ENCODE measurements at places on chromosomes 4 and X.

GRCh38 chr4:122959981-122960610 is 37.7 kb upstream of the NUDT6 start:
- DNase-seq, result no peak

- DNase-seq, result no peak
Observed at GRCh38 chr4:76960014-76960413, 10.5 kb downstream of the SEPTIN11 start.

GRCh38 chr4:56723201-56723605 is 42.1 kb upstream of the HOPX start:
- peak; percentile 47 for DNase-seq

DNA sequence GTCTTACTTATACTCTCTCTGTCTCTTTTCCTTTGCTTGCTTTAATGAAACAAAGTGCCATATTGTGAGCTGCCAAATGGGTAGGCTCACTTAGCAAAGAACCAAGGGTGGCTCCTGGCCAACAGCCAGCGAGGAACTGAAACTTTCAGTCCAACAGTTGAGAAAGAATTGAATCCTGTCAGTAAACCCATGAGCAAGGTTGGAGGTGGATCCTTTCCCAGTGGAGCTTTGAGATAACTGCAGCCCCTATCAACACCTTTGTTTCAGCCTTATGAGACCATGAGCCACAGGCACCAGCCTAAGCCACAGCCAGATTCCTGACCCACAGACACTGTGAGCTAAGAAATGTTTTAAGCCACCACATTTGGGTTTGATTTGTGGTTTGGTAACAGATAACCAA is 362.2 kb downstream of the PDGFC start:
- no peak for DNase-seq

DNA sequence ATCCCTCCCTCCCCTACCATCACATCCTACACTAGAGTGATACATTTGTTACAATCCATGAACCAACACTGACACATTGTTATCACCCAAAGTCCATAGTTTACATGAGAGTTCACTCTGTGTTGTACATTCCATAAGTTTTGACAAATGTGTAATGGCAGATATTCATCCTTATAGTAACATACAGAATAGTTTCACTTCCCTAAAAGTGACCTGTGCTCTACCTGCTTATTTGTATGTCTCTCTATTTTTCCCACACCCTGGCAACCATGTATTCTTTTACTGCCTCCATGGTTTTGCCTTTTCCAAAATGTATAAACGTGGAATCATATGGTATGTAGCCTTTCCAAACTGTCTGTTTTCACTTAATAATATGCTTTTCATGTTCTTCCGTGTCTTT is 42.2 kb upstream of the HPGD start:
- no peak for DNase-seq

DNA sequence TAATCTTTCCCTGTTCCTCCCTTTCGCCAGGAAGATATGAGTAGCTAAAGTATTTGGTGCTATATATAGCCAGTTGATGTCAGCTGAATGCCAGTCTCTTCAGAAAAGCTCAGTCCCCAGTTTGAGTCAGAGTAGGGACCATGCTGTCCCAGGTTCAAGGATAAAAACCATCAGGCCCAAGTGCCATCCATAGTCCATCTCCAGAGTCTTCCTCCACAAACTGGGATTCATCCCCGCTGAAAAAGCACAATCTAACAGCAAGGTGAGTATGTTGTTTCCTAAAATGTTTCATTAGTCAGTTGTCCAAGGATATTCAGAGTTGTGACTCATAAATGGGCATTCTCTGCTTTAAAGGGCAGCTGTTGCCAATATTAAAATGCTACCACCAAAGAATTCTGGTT is at the start of gene MYOZ2:
MYOZ2 (plus strand) TSS at position 112 of the 401 bp plus-strand sequence. CDS start 694 bp downstream, outside the sequence.
- DNase-seq, result no peak

DNA sequence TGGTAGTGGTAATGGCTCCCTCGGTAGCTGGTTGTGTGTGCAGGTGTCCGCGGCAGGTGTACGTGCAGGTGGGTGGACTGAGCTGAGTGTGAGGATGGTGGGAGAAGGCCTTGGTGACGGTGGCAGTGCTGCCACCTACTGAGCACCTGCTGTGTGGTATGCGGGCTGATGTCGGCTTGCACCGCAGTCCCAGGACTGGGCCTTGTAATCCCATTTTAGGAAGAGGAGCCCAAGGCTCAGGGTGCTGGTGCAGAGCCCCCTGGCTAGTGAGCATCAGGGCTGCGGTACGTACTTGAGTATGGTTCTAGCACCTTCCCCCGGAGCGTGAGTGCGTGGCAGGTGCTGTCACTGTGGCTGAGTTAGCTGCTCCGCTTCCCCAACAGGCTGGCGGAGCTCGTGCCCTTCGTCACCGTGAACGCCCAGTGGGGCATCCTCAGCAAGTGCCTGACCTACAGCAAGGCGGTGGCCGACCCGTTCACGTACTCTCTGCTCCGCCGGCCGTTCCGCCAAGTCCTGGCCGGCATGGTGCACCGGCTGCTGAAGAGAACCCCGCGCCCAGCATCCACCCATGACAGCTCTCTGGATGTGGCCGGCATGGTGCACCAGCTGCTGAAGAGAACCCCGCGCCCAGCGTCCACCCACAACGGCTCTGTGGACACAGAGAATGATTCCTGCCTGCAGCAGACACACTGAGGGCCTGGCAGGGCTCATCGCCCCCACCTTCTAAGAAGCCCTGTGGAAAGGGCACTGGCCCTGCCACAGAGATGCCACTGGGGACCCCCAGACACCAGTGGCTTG is 5.7 kb upstream of the CPZ start:
- no peak for DNase-seq

DNA sequence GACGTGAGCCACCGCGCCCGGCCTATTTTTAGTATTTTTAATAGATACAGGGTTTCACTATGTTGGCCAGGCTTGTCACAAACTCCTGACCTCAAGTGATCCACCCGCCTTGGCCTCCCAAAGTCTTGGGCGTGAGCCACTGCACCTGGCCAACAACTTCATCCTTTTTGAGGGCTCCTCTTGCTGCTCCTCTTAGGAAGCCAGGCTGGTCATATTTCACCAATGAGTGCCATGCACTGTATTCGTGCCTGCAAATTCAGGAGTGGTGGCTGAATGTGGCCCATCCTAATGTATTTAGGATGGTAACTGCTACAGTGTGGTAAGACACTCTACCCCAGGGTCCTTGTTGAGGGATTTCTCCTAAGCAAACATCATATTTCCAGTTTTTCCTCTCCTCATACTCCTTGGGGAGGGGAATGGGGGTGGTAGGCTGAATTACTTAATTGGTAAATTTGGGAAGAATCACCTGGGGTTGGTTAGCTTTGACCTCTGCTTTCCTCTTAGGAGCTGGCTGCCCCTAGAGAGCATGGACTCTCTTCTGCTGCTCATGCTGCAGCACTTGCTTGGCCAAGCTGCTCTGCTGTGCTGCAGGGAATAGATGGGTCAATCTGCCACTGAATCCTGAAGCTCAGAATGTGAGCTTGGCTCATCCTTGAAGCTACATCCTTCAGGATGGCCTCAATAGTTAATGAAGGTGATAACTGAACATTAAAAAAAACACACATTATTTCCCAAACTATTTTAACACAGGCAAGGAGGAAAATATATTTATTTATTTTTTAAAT is 167.4 kb downstream of the HS3ST1 start:
- DNase-seq, result no peak

DNA sequence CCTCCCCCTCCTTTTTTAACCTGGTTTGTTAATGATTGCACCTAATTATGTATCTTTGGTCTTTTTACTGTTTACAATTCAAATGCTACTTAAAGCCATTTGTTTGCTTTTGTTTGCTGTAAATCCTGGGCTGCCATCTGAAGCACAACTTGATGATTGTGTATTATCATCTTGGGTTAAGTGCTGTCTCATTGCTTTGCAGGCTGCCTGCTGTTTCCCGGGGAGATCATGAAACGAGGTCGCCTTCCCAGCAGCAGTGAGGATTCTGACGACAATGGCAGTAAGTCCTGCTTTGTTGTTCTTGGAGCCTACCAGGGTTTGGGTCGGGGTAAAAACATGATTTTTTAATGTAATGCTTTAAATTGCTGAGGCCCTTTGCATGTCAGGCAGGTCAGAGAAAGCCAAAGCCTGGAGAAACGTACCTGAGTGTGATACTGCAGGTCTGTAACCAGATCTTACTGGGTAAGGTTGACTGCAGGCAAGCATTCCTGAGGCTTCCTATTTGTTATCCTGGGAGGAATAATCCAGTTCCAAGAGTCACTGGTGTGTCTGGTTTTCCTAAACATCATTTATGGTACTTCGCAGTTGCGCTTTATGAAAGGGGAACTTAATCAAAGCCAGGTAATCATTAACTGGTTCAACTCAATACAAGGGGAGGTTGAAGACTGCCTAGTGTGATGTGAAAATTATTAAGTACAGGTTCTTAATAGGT is 22.2 kb downstream of the JADE1 start:
- no peak for DNase-seq

DNA sequence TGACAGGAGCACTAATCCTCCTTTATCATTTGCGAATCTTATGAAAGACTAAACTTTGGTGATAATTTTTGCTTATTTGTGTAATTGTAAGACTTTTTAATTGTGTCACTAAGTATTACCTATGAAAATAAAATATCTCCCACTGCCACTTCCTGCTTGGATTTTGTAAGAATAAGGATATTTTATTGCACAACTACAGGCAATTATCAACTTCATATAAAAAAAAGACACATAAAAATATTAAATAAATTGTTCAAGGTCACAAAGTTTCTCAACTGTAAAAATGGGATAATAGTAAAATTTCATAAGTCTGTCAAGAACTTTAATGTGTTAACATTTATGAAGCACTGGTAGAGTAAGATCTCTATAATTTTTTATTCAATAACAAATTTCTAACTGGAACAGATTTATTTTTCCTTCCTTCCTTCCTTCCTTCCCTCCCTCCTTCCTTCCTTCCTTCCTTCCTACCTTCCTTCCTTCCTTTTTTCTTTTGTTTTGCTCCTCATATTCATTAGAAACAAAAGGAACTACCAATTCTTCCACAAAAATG is 527.6 kb upstream of the FAM47C start:
- no peak for DNase-seq

GRCh38 chrX:125132274-125132673 is 187.4 kb upstream of the TEX13C start:
- peak; percentile 5 for DNase-seq

DNA sequence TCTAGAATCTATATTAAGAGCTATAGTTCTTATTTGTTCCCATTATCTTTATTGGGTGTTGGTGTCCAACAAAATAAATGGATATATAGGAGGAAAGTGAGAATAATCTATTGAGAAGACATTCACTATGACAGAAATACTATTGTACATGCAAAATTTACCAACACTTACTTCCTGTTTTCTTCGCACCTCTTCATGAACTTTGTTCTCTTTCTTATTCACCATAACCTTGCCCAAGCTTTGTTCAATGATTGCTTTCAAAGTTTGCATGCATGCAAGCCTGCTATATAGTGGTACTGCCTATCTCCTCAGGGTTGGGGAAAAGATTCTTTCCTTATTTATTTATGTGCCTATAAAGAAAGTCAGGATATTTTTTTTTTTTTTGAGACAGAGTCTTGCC is 176.4 kb upstream of the JADE1 start:
- DNase-seq, result no peak

DNA sequence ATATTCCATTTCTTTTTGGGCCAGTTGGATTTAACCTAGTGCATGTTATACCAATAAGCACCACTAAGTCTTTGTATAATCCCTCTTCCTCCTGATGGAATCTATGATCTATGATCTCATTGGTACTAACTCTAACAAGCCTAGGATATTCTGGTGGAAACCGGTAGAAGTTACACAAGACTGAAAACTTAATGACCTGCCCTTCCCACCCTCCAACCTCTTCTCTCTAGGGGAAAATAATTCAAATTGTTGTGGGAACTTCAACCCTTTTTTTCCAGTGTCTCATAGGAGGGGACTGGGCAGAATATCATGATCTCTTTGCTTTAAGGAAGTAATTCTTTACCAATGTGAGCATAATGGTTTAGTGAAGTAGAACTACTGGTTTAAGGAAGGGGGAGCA is 289.5 kb upstream of the BOD1L1 start:
- no peak for DNase-seq

GRCh38 chrX:41602816-41603345 is 85.9 kb upstream of the GPR34 start:
- DNase-seq, result no peak

- no peak for DNase-seq
Observed at GRCh38 chr4:75612306-75612705, 18.0 kb downstream of the CDKL2 start.

DNA sequence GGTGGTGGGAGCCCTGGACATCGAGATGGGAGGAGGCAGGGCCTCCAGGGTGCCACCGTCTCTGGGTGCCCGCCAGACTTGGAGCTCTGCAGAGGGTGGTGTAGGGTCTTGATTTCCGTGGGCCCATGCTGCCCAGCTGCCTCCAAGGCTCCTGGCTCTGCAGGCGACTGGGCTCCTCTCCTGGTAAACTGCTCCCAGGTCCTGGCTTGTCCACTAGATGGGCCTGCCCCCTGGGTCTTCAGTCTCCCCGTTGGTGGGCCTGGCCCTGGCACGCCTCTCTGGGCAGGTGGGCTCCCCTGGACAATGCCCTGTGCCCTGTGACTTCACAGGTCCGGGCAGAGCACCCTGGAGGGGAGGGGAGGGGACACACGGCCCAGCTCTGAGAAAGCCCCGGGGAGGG is 7.7 kb downstream of the FGFR3 start:
- no peak for DNase-seq

GRCh38 chrX:151675121-151675746 is 20.0 kb upstream of the PRRG3 start:
- no peak for DNase-seq

DNA sequence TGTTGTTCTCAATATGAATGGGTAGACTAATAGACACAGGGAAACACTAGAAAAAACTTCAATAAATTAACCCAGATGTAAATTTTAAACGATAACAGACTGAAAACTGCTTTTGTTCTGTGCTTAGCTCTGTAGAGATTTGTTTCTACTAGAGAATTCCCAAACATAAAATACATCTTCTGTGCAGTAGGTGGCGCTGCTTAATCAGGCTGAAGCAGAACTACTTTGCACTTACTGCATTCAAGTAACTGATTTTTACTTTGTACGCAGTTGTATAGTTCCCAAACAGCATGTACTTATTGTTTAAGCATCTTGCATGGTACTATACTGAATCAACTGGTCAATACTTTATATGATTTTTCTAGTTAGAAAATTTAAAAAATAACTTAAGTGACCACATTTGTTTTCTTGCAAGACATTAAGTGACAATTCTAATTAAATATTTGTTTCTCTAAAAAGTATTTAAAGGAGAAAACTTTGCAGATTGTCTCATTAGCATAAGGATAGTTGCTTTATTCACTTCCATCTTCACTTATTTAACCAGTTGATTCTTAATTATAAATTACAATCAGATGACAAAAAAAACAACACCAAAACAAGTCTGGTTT is 490.6 kb downstream of the IL15 start:
- DNase-seq, result peak; percentile 86

DNA sequence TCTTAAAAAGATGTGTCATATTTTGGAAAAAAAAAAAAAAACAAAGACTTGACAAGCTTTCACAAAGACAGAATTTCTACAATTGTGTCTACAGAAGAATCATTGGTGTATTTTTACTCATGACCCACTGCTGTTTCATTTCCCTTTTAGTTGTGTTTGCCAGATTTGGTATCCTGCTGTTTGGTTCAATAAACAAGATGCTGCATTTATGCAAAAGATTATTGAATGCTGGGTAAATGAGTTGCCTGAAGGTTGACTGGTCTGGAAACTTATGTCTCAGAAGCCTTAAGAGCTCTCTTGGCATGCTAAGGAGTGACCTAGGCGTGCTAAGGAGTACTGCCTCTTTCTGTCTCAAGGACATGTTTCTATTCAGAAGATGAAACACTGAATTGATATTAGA is 64.9 kb upstream of the NPY2R start:
- DNase-seq, result no peak

GRCh38 chr4:72326692-72327632 is 242.1 kb downstream of the ADAMTS3 start:
- no peak for DNase-seq

All from hematopoietic multipotent progenitor cell (in vitro differentiated cells).